AG09309 (cell line): ENCODE measurements at places on chromosomes 11 and 22.
A peak's percentile ranks its signal among the peaks of the same experiment; 100 is the strongest.

DNA sequence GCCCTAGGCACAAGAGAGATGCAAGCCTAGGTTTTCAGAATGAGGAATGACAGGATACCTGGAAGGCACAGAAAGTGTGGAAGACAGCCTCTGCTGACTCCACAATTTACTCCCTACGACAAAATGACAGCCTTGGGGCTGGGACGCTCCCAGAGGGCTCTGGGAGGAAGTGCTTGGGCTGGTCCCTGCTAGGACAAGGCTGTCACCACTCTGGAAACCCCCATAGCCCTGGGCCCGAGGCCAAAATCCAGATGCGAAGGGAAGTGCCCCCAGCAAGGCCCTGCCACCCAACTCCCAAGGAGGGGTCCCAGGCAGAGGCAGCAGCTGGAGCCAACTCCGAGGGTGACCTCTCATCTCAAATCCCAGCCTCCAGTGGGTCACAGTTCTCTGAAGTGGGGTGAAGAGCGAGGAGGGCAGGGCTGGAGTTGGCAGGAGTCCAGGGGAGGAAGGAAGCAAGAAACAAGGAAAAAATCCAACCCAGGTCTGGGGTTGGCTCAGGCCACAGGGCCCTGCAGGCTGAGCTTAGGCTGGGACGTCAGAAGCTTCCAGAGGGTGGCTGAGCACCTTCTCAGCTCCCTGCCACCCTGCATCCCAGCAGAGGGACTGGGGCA, 6.3 kb upstream of the CDC42EP2 start:
- no peak for DNase-seq

- DNase-seq = no peak
Observed at GRCh38 chr22:19596680-19597398, 72.6 kb upstream of the CLDN5 start.

DNA sequence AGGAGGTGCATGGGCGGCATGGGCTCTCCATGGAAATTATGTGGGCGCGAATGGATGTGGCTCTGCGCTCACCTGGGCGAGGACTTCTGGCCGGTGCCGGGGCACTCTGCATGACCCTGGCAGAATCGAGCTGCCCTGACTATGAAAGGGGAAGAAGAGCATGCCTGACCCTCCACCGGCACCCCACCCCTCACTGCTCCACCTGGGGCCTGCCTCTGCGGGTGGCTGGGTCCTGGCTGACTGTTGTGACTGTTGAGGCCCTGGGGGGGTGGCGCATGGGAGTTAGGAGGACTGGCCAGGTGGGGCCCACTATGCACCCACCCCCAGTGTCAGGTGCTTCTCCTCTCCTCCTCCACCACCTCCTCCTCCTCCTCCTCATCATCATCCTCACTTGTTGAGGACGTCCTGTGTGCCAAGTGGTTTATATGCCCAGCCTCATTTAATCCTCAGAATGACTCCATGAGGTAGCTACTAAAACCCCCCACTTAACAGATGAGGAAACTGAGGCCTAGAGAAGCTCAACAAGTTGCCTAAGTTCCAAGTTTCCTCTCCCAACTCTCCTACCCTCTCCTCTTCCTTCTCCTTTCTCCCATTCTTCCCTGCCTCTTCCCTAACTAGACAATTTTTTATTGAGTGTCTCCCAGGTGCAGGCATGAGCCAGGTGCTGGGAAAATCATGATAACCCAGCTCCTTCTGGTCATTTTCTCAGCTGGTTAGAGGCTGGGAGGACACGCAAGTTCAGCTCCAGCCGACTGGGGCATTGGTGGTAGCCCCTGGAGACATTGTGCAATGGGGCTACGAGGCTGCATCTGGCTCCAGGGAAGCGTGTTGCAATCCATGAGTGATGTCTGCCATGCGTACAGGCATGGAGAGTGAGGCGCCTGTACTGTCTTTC, 2.3 kb downstream of the MYEOV start:
- DNase-seq = peak; percentile 79

GRCh38 chr11:94926271-94926625, 47.1 kb downstream of the CWC15 start:
- DNase-seq = no peak

DNA sequence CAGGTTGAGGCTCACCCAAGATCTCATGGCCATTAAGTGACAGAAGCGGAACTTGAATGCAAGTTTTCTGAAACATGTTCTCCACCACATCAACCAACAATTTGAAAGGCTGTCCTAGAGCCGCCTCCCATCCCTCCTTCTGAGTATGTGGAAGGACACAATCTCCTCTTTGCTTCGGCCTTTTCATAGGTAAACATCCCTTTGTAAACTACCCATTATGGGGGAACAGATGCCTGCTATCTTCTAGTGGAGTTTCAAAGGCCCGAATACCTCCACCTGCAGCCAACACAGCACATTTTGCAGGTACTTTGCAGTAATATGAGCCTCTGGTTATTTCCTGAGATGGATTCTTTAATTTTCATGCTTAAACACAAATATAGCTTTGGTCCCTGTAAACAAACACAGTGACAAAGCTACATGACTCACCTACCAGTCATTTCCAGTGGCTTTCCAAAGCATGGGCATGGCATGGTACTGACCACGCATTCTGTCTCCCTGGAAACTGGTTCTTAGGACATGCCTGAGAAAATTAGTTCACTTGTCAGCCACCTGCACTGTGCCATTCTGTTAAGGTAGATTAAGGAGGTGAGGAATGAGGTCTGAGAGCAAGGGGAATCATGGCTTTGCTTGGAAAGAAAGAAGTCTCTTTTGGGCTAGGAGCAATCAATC, 60.2 kb downstream of the EHF start:
- DNase-seq = peak; percentile 13

- DNase-seq = no peak
Observed at GRCh38 chr11:23206741-23207336, 346.6 kb upstream of the CCDC179 start.

DNA sequence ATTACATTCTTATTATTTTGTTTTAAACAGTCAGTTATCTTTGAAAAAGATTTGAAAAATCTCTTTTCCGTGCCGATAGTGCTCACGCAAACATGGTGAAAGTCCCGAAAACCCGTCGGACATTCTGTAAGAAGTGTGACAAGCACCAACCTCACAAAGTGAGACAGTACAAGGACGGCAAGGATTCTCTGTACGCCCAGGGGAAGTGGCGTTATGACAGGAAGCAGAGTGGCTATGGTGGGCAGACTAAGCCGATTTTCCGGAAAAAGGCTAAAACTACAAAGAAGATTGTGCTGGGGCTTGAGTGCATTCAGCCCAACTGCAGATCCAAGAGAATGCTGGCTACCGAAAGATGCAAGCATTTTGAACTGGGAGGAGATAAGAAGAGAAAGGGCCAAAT, 28.7 kb upstream of the CTSD start:
- DNase-seq = no peak

DNA sequence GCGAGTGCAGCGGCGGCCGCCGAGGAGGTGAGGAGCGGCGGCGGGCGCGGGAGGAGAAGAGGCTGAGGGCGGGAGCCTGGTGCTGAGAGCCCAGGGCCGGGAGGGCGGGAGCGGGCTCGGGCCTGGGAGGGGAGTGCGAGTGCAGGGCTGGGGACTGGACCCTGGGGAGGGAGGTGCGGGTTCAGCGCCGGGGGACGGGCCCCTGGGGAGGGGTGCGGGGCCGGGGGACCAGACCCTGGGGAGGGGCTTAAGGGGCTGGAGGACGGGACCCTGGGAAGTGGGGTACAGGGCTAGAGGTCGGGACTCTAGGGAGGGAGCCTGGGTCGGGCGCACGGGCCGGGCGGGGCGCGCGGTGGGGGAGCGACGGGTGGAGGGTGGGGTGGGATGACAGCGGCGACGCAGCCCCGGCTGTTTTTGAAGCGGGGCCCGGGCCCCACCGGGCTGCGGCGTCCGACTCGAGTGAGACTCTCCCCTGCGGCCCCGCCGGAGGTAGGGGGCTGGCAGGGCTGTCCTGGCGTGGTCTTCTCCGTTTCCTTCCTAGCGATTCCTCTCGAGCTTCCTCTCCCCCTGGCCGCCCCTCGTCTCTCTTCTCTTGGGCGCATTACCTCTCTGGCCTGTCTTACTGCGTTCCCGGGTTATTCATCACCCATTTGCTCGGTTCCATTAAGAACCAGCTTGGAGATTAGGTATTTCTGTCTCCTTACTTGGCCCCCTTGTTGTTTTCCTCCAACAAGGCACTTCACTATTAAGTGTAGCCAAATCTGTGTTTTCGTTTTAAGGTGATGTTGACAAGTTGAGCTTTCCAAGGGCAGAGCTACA, 754 bp downstream of the NUP50 start:
- no peak for DNase-seq
